Activated T-cell treated with anti-CD3 and anti-CD28 coated beads for 4 hours (primary cell): ENCODE measurements at places on chromosomes 4 and X.

DNA sequence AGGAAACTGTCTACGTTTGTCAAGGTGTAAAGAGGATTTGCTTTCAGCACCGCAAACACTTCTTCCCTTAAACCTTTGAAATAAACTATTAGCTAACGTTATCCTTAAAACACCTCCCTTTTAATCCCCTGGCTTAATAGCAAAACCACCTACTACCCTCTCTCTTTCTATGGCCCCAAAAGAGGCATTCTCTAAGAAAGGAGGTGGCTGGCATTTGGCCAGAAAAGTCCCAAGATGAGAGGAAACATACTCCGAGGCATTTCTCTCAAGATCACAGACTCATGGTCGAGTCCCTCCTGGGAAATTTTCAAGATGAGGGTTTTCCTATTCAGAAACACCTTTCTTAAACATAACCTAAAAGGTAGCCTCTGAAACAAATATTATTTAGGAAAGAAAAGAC is 60.6 kb upstream of the VCX3B start:
- no peak for DNase-seq

GRCh38 chrX:133645256-133645655 is 230.0 kb upstream of the GPC4 start:
- no peak for DNase-seq

DNA sequence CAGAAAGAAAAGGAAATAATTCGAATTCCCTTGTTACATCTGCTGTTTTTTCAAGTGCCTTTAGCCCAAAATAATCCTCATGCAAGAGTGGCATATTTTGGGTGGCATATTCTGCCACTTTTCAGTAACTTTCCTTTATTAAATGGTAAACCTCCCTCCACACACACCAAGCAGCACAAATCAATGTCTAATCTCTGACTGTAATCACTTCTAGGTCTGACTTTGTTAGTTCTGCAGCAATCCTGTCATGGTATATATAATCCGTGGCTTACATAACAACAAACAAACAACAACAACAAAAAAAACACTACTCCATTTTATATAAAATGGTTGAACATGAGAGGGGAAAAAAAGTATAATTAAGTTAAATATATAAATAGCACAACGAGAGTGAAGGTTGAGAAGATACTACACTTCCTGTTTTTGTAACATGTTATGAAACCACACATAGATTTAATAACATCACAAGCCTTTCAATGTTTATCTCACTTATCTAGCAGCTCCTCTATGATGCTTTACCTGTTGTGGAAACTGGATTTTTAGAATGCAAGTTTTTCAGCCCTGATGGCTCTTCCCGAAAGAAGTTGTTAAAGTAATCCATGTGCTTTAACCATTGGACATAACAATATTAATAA is 715.4 kb downstream of the GRXCR1 start:
- DNase-seq, result no peak

- no peak for DNase-seq
These were observed 20.6 kb downstream of the AKAP14 start for GRCh38 chrX:119916310-119916709.

DNA sequence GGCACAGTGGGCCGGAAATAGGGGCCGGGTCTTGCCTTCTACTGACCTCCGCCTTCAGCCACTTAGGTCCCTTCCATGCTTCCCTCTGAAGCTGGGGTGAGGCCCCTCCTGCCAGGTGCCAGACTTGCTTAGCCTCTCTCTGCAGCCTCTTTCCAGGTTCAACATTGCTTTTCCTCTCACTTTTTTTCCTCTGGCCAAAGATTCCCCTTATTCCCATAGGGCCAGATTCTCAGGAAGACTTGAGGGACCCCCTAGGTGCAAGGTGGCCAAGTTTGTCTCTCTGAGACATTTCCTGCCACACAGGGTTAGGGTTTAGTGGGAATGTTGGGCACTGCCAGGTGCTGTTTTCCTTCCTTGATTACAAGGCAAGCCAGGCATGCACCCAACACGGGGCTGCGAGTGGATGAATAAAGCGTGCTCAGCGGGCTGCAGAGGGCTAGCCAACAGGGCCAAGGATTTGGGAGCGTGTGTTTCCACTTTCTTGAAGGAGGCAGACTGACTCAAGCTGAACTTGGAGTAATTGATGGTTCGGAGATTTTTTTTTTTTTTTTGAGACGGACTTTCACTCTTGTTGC is 7.6 kb upstream of the GJB1 start:
- DNase-seq, result no peak

- no peak for DNase-seq
These were observed 54.0 kb downstream of the SNX25 start for GRCh38 chr4:185263419-185263818.

DNA sequence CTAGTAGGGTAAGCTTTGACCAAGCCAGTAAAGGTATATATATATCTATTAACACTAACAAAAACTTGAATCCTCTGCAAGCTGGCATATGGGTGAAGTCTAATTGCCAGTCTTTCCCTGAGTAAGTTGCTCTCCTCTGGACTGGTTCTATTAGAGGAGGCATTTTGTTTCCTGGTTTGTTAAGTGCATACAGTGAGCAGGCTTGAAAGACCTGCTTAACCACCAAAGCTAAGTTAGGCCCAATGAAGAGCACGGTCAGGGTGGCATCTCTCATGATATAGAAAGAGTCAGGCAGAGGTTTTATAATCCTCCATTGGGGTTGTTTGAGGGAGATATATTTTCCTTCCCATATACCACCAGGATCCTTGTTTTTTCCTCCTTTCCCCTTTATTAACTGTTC is 9.6 kb upstream of the AREG start:
- no peak for DNase-seq

- DNase-seq, result no peak
These were observed 194.5 kb upstream of the ARSJ start for GRCh38 chr4:114173968-114174367.

GRCh38 chr4:151665022-151665784 is 95.6 kb downstream of the GATB start:
- no peak for DNase-seq
